ENCODE measurements at places on chromosomes 12 and 14.

DNA sequence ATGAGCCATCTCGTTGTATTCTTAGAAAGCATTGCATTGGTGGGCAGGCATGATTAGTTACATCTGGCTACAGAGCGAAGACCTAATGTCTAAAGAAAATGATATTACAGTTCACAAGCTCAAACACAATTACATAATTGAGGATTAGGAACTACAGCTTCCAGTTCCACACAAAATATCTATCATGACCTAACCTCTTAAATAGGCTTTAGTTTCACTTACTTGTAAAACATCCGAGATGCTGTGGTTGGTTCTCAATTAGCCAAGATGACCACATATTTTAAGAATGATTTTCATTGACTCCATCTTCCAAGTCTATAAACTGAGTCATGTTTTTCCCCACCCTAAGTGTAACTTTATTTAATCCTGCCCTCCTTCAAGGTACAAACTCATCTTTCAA lies 69.5 kb downstream of the LRIG3 start:
- no peak for DNase-seq

DNA sequence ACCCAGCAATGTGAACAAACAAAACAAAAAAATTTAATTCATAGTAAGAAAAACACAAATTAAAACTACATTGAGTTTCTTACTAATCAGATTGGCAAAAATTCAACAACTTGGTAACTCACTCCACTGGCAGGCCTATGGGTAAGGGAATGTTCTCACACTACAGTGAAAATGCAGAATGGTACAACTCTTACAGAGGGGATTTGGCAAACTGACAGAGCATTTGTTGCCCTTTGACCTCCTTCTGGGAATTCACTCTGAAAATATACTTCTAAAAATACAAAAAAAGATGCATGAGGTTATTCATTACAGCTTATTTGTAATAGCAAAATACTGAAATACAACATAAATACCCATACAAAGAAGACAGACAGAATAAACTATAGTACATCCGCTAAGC lies 32.8 kb downstream of the ABCD2 start:
- DNase-seq: no peak

GRCh38 chr14:100532906-100533655 lies 54.1 kb downstream of the BEGAIN start:
- DNase-seq: no peak

DNA sequence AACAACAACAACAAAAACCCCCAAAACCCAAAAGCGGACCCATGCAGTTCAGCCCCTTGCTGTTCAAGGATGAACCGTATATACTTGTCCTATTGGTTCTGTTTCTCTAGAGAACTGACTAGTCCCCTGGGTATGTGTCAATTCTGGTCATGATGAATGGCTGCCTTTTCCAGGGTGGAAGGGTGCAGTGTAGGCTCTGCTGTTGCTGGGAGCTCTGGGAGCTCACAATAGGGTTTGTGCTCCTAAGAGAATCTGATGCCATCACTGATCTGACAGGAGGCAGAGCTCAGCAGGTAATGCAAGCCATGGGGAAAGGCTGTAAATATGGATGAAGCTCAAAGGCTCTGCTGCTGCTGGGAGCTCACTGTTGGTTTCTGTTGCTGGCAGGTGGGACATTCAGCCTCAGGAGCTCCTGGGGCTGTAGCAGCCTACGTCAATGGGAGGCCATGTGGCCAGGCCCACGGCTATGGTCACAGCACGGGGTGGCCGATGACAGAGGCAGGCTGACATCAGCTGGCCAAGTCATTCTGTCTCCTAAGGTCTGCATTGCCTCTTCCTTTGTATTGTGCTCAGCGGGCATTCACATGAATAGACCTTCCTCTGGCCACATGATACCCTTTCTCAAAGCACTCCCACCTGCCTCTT lies 37.9 kb downstream of the DLK1 start:
- DNase-seq: no peak

DNA sequence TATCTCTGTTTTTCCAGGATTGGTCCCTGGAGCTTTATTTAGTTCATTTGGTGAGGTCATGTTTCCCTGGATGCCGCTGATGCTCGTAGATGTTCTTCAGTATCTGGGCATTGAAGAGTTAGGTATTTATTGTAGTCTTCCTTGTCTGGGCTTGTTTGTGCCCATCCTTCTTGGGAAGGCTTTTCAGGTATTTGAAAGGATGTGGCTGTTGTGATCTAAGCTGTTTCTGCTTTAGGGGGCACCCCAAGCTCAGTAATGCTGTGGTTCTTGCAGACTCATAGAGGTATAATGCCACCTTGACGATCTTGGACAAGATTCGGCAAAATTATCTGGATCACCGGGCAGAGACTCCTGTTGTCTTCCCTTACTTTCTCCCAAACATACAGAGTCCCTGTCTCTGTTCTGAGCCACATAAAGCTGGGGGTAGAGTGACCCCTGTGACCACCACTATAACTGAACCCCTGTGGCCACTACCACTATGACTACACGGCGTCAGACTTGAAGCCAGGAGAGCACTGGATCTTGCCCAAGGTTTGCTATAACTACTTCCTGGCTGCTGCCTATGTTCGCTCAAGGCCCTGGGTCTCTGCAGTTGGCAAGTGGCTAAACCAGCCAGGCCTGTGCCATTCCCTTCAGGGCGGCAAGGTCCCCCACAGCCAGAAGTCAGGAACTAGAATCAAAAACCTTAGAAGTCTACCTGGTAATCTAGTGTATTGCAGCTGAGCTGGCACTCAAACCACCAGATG lies 40.9 kb downstream of the FGD4 start:
- no peak for DNase-seq

- no peak for DNase-seq
These were observed 290.3 kb downstream of the EMP1 start for GRCh38 chr12:13486794-13487193.
